ENCODE measurements at places on chromosomes 12 and 14.

- peak overlapping the region; percentile 81 for H3K4me3 ChIP-seq
- peaks cover 30% of the 10 kb centered on the region for H3K4me1 ChIP-seq
- peaks cover 11% of the 10 kb centered on the region for H3K36me3 ChIP-seq
- peak overlapping the region; percentile 94 for H3K27ac ChIP-seq
Observed at GRCh38 chr14:49619730-49620129, 696 bp downstream of the RPL36AL start.

DNA sequence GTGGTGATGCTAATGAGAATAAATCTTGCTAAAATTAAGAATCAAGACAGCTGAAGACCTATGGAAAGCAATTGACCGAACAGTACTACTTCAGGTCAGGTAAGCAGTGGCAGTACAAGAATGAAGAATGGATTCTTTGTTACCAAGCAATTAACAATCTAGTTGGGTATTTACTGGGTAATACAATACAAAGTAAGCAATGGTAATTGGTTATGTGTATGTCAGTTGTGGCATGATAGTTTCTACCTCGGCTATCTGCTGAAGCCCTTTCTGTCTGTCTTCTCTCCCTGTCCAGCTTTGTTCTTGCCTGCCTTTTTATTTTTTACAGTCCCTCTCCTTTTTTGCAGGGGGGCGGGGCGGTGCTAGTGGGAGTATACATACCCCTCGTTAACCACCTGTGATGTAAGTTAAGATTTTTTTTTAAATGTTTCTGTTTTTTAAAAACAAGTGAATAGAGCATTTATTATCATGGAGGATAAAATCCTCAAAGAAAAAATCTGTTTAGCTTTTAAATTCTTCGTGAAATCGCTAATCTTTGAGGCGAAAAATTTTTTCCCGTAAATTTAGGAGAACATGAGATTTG, 75.9 kb downstream of the RCOR1 start:
- no peak overlapping the region for H3K27ac ChIP-seq
- no peaks in the 10 kb centered on the region for H3K4me1 ChIP-seq
- no peaks in the 10 kb centered on the region for H3K27me3 ChIP-seq

DNA sequence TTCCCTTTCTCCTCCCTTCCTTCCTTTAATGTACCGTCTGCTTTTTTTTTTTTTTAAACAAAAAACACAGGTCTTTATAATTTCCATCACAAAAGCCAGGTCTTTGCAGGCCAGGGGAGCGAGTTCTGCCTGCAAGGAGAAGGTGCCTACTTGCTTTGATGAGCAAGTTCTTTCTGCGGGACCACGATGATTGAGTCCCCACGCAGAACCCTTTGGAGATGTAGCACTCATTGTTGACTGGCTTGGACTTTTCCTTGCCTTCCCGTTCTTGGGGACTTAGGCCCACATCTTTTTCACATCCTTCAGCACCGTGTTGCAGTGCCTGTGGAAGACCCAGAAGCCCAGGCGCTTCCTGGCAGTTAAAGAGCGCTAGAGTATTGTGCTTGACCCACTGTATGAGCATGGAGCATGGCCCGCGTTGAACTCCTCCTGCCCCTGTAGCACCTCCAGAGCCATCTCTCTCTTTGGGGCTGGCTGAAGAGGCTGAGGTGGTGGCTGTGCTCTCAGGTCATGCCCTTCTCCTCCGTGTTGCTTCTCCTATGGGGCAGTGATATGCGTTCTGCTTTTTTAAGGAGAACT, 177.6 kb downstream of the EXOC5 start:
- no peak overlapping the region for H3K4me3 ChIP-seq
- no peak for DNase-seq
- no peak overlapping the region for H3K27ac ChIP-seq
- H3K36me3 ChIP-seq, result no peaks in the 10 kb centered on the region
- no peaks in the 10 kb centered on the region for H3K4me1 ChIP-seq
- H3K27me3 ChIP-seq, result no peaks in the 10 kb centered on the region

- no peaks in the 10 kb centered on the region for H3K4me1 ChIP-seq
- H3K36me3 ChIP-seq, result no peaks in the 10 kb centered on the region
- H3K27ac ChIP-seq, result no peak overlapping the region
- H3K4me3 ChIP-seq, result no peak overlapping the region
- DNase-seq, result no peak
Observed at GRCh38 chr14:25953532-25954139, 644.2 kb downstream of the NOVA1 start.

DNA sequence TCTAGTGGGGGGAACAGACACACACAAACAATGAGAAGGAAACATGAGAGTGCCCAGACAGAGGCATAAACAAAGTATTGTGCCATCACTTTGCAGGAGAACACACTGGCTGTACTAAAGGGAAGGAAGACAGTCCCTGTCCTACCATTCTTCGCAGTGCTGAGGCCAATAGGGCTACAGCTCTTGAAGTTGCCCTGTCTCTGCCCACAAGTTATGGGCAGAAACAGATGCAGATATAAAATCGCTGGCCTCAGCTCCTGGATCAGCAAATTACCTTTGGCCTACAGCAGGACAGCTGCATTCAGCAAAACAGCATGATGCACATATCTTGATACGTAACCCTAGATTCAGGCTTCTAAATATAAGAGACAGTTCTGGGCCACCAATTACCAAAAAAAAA, 23.0 kb upstream of the PRKAB1 start:
- no peak overlapping the region for H3K4me3 ChIP-seq
- H3K36me3 ChIP-seq, result no peaks in the 10 kb centered on the region
- DNase-seq, result no peak
- no peak overlapping the region for H3K27ac ChIP-seq
- no peaks in the 10 kb centered on the region for H3K4me1 ChIP-seq
- no peaks in the 10 kb centered on the region for H3K27me3 ChIP-seq

DNA sequence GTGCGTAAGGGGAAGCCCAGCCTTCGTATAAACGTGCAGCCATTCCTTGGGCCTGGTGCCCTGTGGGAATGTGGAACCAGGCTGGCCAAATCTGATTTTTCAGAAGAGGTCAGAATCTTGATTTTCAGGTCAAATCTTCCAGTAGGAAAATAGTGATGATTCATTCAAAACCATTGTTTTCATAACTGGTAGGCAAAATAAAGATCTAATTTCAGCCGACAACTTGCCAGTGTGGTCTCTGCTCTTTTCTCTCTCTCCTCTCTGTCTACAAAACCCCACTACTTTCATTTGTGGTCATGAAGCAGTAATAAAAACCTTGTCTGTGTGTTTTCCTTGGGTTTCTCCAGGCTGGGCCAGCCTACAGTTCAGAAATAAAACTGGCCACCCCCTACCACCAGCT, 135.1 kb downstream of the RBM19 start:
- no peak overlapping the region for H3K4me3 ChIP-seq
- no peaks in the 10 kb centered on the region for H3K36me3 ChIP-seq
- DNase-seq, result no peak

- H3K4me3 ChIP-seq, result no peak overlapping the region
- H3K4me1 ChIP-seq, result peaks cover 28% of the 10 kb centered on the region
- peak; percentile 51 for DNase-seq
- H3K27ac ChIP-seq, result peak overlapping the region; percentile 89
- H3K27me3 ChIP-seq, result no peaks in the 10 kb centered on the region
Observed at GRCh38 chr12:91877456-91878235, 268.0 kb downstream of the BTG1 start.

- no peaks in the 10 kb centered on the region for H3K27me3 ChIP-seq
- H3K27ac ChIP-seq, result no peak overlapping the region
- H3K36me3 ChIP-seq, result peaks cover 48% of the 10 kb centered on the region
- no peak overlapping the region for H3K4me3 ChIP-seq
Observed at GRCh38 chr14:89312932-89313331, 104.1 kb downstream of the FOXN3 start.

- no peaks in the 10 kb centered on the region for H3K27me3 ChIP-seq
- H3K36me3 ChIP-seq, result no peaks in the 10 kb centered on the region
- H3K4me1 ChIP-seq, result no peaks in the 10 kb centered on the region
- DNase-seq, result no peak
Observed at GRCh38 chr12:117688446-117688845, 280.3 kb downstream of the KSR2 start.

DNA sequence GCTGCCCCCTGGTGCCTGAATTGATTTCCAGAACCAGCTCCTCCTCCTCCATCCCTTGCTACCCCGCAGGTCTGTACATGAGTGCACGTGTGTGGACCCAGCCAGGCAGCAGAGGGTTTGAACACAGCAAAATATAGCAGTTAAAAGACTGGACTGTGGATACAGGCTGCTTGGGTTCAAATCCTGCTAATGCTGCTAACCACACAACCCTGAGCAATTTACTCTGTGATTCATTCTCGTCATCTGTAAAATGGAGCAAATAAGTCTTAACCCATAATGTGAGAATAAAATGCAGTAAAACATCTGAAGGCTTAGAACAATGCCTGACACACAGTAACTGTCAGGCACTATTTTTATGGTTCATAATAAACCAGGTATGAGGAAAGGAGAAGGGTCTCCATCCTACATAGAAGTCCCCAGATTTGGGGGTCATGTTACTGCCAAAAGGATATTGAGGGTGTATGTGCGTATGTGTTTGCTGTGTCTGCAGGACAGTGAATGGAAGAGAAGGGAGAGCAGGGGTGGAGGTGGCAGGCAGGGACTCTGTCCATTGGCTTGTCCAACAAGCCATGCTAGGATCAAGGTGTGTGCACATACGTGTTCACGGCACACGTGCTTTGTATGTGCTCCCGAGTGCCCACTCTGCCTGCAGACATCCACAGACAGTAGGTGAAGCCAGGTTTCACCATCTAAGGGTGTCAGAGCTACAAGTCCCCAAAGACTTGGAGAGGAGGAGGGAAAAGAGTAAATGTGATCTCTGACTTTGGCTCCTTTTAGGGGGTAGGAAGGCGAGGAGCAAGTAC, 1.5 kb upstream of the STAT6 start:
- H3K4me1 ChIP-seq, result peaks cover 38% of the 10 kb centered on the region
- peak overlapping the region; percentile 100 for H3K27ac ChIP-seq
- H3K27me3 ChIP-seq, result no peaks in the 10 kb centered on the region

- no peaks in the 10 kb centered on the region for H3K36me3 ChIP-seq
- no peaks in the 10 kb centered on the region for H3K27me3 ChIP-seq
- no peak for DNase-seq
- H3K4me3 ChIP-seq, result no peak overlapping the region
- peaks cover 10% of the 10 kb centered on the region for H3K4me1 ChIP-seq
Observed at GRCh38 chr12:93819050-93819491, 141.9 kb downstream of the CRADD start.

GRCh38 chr14:51482102-51482501, 169.6 kb upstream of the FRMD6 start:
- H3K4me3 ChIP-seq, result no peak overlapping the region
- no peak for DNase-seq
- no peaks in the 10 kb centered on the region for H3K4me1 ChIP-seq

GRCh38 chr12:14942196-14942931, 4.0 kb upstream of the ERP27 start:
- no peaks in the 10 kb centered on the region for H3K27me3 ChIP-seq
- no peak for DNase-seq
- no peak overlapping the region for H3K4me3 ChIP-seq
- no peak overlapping the region for H3K27ac ChIP-seq
